ENCODE measurements at places on chromosomes 5 and 9.

DNA sequence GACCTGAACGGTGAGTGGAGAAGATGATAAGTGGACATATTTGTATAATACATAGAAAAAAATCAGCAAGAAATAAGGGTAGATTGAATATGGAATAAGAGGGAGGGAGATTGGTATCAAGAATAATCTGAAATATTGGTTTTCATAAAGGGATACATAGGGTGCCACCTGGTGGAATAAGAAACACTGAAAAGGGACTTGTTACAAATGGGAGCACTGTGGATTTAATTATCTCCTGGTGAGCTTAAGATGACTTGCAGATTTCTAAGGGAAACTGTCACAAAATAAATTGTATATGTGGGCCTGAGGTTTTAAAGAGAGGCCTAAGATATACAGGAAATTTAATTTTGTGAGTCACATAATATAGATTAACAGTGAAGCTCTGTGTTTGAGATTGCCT lies 1403.5 kb upstream of the CDH18 start:
- no peak for DNase-seq

- no peak for DNase-seq
Observed at GRCh38 chr9:69923972-69924371, 103.4 kb downstream of the CFAP95 start.

GRCh38 chr9:117919538-117919937 lies 215.3 kb downstream of the TLR4 start:
- no peak for DNase-seq

- DNase-seq, result no peak
Observed at GRCh38 chr9:136079916-136080246, 15.2 kb downstream of the NACC2 start.

GRCh38 chr5:55993013-55993412 lies 1.8 kb downstream of the IL6ST start:
- peak; percentile 47 for DNase-seq

DNA sequence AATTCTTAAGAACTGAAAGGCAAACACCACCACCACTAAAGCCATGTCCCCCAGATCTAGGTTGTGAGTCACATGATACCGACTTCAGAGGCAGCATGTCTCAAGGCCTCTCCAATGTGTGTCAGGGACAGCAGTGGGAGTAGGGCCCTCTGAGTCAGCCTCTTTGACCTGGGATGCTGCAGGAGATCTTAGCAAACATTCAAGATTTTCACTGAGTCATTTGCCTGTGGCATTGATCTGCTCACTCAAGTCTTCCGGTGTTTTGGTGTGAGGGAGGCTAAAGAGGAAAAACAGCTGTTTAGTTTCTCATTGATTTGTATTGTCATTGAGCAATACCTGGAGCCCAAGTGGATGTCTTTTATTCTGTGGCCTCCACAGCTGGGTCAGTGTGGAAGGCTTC lies 36.1 kb downstream of the TMC1 start:
- no peak for DNase-seq

GRCh38 chr5:177452688-177453638 lies 6.3 kb downstream of the PRR7 start:
- DNase-seq, result peak; percentile 9
